ENCODE measurements at places on chromosomes 2 and 18.

- DNase-seq = no peak
These were observed 52.8 kb downstream of the EIF2AK3 start for GRCh38 chr2:88574445-88574844.

- no peak for DNase-seq
These were observed 30.1 kb downstream of the ITGA6 start for GRCh38 chr2:172457536-172457935.

- DNase-seq = no peak
These were observed 131.8 kb downstream of the TWIST2 start for GRCh38 chr2:238979636-238980035.

GRCh38 chr2:215832791-215833190 is 180.6 kb downstream of the MREG start:
- no peak for DNase-seq

DNA sequence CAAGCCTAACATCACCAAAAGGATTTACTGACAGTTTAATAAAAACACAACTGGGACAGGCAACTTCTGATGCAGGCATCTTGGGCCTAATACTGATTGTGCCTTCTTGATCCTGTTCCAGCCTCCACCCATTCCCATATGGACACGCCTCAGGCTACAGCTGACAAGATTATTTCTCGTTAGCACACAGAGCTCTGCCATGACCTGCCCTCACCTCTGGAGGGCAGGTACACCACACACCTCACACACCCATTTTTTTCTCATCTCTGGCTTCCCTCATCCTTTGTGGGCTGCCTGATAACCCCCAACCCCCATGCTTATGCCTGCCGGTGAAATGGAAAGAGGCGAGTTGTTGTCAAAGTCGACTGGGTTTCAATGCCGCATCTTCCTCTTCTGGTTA is 147.0 kb downstream of the ANTXR1 start:
- no peak for DNase-seq

DNA sequence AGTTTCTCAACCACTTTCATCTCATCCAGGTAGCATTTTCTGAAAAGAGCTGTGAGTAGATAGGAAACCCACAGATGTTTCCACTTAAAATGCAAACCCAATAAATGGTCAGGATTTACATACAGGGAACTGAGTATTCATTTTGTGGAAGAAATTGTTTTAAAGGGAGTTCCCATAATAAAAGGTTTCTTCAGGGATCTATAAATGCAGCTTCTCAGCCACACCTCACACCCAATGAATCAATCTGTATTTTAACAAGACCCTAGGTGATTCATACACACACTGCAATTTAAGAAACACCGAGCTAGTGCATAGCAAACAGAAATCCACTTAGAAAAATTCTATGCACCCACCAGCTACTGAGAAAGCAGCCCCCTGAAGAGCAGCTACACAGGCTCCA is 140.1 kb upstream of the ACAA2 start:
- DNase-seq = no peak

DNA sequence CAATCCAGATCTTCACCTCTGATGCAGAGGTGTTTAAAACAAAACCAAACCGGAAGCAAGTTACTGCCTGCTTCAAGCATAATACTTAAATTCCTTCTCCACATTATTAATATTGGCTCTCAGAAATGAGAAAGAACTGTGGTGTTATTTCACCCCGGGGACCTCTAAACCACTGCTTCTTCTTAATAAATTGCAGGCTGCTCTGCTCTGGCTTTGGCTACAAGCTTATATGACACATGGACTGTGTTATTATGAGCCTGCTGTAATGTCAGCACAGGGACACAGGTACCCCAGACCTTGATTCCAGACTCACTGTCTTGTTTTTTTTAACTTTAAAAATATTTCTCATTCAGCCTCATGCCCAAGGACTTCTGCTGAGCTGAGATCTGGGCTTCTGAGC is 45.1 kb downstream of the ST6GAL2 start:
- DNase-seq = no peak

DNA sequence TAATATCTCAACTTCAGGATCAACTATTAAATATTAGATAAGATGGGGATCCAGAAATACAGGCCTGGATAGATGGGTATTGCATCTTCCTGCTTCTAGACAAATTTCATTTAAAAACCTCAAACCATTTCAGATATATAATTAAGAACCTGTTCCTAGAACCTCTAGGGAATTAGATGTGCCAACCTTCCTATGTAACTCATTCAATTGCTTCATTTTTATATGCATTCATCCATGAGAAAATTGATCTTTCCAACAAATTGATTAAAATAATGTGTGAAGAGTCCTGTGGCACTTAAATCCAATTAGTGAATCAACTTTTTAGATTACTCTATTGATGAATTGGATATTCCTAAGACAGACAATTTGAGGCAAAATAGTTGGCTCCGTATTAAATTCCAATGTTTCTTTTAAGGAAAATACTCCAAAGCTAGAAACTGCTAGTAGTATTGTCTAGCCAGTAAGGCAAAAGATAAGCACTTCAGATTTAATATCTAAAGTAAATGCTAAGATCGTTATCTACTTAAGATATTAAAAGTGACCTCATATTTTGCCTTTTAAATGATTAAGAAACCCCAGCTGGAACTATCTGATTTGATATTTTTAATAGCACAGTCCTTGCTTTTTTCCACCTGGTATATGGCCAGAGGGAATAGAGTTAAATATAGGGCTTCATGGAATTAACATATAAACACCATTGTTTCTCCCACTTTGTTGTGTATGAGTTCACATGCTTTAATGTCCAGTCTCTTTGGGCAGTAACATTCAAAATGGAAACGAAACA is 35.8 kb downstream of the DARS1 start:
- DNase-seq = no peak

Data from hematopoietic multipotent progenitor cell (in vitro differentiated cells).